ENCODE measurements at places on chromosomes 1 and 21. TPM values are rescaled to one million over a fixed set of nuclear protein-coding genes. Genes with fewer than 3 reads are reported as not detected.

DNA sequence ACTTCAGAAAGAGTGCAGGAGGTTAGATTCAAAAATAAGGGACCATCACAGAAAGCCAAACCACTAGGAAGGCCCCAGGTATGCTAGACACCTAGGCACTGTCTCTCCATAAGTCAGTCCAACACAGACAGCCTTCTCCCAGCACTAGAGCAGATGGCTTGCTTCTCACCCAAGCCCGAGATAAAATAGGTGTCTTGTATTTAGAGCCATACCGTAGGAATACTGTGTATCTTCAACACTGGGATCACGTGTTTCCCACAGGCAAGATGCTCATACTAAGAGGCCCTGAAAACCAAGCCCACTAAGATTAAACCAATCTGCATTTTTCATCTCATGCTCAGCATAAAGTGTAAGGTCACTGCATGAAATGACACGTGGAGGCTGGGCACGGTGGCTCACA lies 223.3 kb upstream of the KAZN start:
- no peak overlapping the region for H3K27ac ChIP-seq
- no peaks in the 10 kb centered on the region for H3K36me3 ChIP-seq
- H3K27me3 ChIP-seq: no peaks in the 10 kb centered on the region
- DNase-seq: no peak
- no peaks in the 10 kb centered on the region for H3K4me1 ChIP-seq

GRCh38 chr1:147243228-147243685 lies 773 bp downstream of the CHD1L start:
- peak; percentile 86 for DNase-seq
- peak overlapping the region; percentile 70 for H3K27ac ChIP-seq
- peaks cover 7% of the 10 kb centered on the region for H3K4me1 ChIP-seq
- no peaks in the 10 kb centered on the region for H3K27me3 ChIP-seq

DNA sequence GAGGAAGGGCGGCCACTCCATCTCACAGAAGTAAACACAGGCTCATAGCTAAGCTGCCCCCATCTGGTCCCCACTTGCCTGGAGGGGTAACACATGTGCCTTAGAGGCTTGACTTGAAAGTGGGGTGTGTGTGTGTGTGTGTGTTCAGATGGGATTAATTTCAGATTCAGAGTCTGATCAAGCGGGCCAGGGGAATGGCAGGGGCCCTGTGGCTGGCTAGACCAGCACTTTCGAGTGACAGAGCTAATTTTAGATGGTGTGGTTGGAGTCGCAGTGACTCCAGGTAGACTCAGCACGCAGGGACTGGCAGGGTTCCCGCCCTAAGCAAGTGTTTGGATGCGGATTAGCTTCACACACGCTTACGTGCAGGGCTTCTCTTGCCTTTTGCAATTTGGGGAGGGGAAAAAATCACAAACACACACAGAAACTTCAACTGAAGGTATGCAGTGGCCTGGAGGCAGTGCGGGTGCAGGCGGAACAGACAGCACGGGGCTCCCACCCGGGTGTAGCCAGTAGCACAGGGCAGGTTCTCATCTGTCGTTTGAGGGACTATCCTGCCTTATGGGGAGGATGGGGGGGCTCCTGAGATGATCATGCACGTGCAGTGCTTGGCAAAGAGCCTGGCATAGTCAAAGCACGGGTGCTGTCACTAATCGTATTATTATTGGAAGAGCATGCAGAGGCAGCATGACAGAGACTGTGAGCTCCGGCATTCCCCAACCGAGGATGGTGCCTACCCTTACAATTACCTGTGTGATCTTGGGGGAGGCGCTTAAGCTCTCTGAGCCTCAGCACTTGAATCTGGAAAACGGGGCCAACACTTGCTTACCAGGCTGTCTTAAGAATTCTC lies 1.3 kb downstream of the EDN2 start:
- no peak overlapping the region for H3K4me3 ChIP-seq
- no peaks in the 10 kb centered on the region for H3K27me3 ChIP-seq
- no peaks in the 10 kb centered on the region for H3K36me3 ChIP-seq

- no peaks in the 10 kb centered on the region for H3K36me3 ChIP-seq
- no peaks in the 10 kb centered on the region for H3K27me3 ChIP-seq
- H3K4me3 ChIP-seq: no peak overlapping the region
- no peak for DNase-seq
- no peaks in the 10 kb centered on the region for H3K4me1 ChIP-seq
Observed at GRCh38 chr1:172070055-172070454, 228.8 kb downstream of the DNM3 start.

DNA sequence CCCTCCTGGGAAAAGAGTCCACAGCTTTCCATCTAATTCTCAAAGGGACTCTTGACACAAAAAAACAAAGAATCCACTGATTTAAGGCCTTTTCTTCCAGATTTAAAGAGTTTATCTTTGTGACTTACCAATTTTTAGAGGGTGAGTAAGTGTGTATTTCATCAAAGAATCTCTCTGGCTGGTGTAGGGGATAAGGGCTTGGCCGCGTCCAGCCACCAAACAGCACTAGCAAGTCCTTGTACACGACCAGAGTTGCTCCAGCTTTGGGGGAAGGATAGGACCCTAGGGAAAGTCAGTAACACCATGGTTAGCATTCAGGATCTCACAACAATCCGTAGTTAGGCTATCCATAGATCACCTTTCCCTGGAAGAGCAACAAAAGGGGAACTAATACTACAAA lies 19.5 kb upstream of the CPLANE2 start:
- peaks cover 17% of the 10 kb centered on the region for H3K36me3 ChIP-seq
- peak overlapping the region; percentile 10 for H3K27ac ChIP-seq
- peak; percentile 20 for DNase-seq
- peaks cover 15% of the 10 kb centered on the region for H3K4me1 ChIP-seq
- H3K27me3 ChIP-seq: no peaks in the 10 kb centered on the region

DNA sequence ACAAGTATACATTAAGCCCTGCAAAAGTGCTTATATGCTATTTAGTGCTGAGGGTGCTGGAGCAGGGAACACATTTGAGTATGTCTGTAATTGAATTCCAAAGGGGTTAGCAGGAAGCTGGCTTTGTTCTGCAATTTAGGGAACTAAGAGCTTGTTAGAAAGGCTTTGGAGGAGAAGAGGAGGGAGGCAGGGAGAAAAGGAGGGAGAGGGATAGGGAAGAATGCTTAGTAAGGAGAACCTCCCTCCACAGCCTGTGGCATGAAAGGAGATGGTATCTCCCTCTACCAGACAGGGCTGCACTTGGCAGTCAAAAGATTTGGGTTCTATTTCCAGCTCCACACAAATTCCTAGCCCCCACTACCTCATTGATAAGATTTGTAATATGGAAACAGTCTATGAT lies 217.8 kb downstream of the DAB1 start:
- H3K4me1 ChIP-seq: no peaks in the 10 kb centered on the region
- H3K4me3 ChIP-seq: no peak overlapping the region
- no peaks in the 10 kb centered on the region for H3K36me3 ChIP-seq
- H3K27me3 ChIP-seq: no peaks in the 10 kb centered on the region

DNA sequence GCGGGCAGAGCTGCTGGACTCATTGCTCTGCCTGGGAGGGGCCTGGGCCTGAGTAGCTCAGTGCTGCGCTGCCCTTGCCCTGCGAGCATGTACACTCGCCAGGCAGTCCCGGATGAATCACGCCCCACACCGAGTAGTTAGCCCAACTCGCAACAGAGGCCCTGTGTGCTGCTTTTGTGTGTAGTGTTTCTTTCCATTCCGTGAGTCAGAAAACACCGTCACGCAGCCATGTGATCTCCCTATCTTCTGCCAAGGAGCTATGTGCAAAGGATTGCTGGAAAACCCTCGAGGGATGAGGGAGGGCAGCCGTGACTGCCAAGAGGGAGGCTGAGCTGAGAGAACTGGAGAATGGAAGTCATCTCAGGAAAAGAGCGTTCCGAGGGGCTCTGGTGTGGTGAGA lies 37.3 kb downstream of the NENF start:
- peaks cover 4% of the 10 kb centered on the region for H3K27me3 ChIP-seq
- peak overlapping the region; percentile 58 for H3K27ac ChIP-seq
- 0 out of 2 replicates have a peak, but pooled peaks cover 1% of the 10 kb centered on the region for H3K4me1 ChIP-seq
- DNase-seq: peak; percentile 99

GRCh38 chr1:9455487-9456234 lies 83.6 kb upstream of the SLC25A33 start:
- peak; percentile 56 for DNase-seq
- H3K27me3 ChIP-seq: peaks cover 8% of the 10 kb centered on the region
- H3K4me1 ChIP-seq: no peaks in the 10 kb centered on the region
- no peak overlapping the region for H3K4me3 ChIP-seq

DNA sequence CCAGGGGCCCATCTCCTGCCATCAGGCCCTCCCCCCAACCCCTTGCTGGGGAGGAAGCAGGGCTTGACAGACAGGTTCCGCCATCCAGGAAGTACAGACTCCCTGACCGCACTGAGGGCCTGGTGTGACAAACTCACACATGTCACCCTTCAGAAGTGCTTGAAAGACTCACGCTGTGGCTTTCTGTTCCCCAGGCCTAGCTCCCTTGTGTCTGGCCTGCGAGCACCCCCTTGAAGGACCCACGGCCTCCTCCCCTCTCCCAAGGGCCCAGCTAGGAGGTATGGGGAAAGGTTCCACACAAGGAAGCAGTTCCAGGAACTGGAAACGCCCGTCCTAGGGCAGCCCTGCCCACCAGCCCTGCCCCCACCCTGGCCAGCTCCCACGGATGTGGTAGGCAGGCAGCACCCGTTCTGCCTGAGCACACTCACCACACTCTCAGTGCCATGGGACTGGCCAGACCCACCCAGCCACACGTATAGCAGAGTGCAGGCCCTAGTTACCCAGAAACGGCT lies 26.7 kb downstream of the SLC2A1 start:
- peak overlapping the region; percentile 33 for H3K27ac ChIP-seq
- no peak overlapping the region for H3K4me3 ChIP-seq
- peaks cover 26% of the 10 kb centered on the region for H3K4me1 ChIP-seq
- no peaks in the 10 kb centered on the region for H3K27me3 ChIP-seq

DNA sequence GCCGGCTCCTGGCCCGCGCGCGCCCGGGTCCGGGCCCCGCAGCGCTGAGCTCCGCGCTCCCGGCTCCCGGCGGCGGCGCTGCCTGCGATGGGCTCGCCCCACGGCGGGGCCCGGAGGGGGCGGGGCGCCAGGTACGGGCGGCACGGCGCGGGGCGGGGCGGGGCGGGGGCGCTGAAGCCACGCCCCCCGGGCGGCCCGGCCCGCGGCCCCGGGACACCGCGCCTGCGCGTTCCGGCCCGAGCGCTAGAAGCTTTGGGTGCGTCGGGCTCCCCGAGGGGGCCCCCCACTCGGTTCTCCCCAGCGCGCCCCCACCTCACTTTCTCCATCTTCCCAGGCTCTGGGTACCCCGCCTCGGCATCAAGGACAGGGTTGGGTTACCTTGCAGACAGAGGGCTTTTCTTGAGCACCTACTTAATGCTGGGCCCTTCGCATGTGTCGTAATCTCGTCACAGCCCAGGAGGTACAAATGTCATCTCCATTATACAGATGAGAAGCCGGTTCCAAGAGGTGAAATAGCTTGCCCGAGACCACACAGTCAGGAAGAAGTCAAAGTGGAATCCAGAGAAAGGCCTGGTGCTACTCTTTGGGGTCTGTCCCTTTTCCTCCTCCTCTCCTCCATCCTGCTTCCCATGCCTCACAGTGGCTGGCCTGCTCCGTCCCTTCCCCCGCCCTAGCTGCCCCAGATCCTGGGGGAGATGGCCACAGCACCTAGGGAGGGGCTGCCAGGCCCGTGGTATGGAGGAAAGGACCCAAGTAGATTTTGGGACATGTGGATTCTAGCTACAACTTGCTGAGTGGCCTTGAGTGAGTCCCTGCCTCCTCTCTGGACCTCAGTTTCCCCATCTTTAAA lies 46.5 kb downstream of the RAP1GAP start:
- DNase-seq: no peak
- no peaks in the 10 kb centered on the region for H3K36me3 ChIP-seq
- peak overlapping the region; percentile 22 for H3K4me3 ChIP-seq

DNA sequence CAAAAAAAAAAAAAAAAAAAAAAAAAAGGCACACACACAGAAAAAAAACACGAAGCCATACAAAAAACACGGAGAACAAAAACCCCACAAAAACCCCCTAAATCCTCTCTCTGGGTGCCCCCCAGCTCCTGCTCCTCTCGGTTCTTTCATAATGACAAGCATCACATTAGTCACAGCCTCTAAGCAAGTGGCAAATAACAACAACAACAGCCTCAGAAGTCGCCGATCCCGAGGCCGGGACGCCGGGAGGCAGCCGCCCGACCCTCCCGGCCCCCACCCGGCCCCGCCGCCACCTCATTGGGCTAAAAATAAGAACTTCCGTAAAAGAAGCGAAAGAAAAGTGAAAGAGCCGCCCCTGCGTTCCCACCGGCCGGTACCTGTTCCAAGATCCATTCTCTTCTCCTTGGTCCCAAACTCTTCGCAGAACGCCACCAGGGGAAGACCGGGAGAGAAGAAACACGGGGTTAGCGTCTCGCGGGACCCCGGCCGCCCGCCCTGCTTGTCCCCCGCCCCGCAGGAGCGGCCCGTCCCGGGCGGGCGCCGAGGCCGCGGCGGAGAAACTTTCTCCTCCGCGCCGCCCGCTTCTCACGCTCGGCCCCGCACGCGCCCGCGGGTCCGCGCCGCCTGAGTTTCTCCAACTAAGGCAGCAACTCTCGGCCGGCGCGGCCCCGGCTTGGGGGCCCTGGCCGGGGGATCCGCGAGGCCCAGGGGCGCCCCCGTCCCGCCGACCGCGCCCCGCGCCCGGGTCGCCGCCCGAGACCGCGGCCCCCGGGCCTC lies 102.8 kb downstream of the CASZ1 start:
- H3K4me1 ChIP-seq: no peaks in the 10 kb centered on the region
- peak overlapping the region; percentile 66 for H3K4me3 ChIP-seq
- H3K27me3 ChIP-seq: peaks cover 22% of the 10 kb centered on the region
- H3K27ac ChIP-seq: no peak overlapping the region
- H3K36me3 ChIP-seq: no peaks in the 10 kb centered on the region

DNA sequence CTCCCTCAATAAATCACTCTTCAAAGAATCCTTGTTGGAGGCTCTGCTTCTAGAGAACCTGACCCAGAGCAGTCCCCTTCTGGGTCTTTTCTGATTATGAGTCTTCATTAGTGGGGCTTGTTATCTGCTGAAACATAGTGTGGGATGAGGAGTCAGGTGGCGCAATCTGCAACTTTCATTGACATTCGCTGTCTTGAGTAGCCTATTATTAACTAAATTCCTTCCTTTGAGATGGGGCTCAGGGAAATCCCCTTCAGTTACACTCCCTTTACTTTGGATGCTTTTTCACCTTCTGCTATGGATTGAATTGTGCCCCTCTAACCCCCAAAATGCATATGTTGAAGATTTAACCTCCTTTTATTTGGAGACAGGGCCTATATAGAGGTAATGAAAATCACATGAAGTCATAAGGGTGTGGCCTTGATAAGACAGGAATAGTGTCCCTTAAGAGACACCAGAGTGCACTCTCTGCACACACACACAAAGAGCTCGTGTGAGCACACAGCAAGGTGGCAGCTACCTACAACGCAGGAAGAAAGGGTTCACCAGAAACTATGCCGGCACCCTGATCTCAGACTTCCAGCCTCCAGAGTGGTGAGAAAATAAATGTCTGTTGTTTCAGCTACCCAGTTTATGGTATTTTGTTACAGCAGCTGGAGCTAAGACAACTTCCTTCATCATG lies 19.5 kb downstream of the DIO1 start:
- H3K4me3 ChIP-seq: no peak overlapping the region
- no peak for DNase-seq
- H3K27ac ChIP-seq: no peak overlapping the region
- no peaks in the 10 kb centered on the region for H3K27me3 ChIP-seq
- H3K4me1 ChIP-seq: peaks cover 6% of the 10 kb centered on the region

- peaks cover 78% of the 10 kb centered on the region for H3K36me3 ChIP-seq
- H3K4me1 ChIP-seq: peaks cover 2% of the 10 kb centered on the region
- H3K27ac ChIP-seq: no peak overlapping the region
- H3K27me3 ChIP-seq: no peaks in the 10 kb centered on the region
Observed at GRCh38 chr1:44637702-44638411, 36.4 kb downstream of the TMEM53 start.

- H3K4me1 ChIP-seq: peaks cover 2% of the 10 kb centered on the region
- no peak overlapping the region for H3K4me3 ChIP-seq
- peaks cover 11% of the 10 kb centered on the region for H3K27me3 ChIP-seq
Observed at GRCh38 chr1:14603645-14604044, 5.2 kb downstream of the KAZN start.

JAM2 gene
- total RNA-seq: 0.83 TPM

EDARADD gene
- not detected for total RNA-seq

HPDL gene
- 0.56 TPM for total RNA-seq

ERVH48-1 gene
- total RNA-seq: under 0.01 TPM
